NCI-H1694 (cell line): ENCODE measurements at places on chromosomes 7 and 10.
A peak's percentile ranks its signal among the peaks of the same experiment; 100 is the strongest.

DNA sequence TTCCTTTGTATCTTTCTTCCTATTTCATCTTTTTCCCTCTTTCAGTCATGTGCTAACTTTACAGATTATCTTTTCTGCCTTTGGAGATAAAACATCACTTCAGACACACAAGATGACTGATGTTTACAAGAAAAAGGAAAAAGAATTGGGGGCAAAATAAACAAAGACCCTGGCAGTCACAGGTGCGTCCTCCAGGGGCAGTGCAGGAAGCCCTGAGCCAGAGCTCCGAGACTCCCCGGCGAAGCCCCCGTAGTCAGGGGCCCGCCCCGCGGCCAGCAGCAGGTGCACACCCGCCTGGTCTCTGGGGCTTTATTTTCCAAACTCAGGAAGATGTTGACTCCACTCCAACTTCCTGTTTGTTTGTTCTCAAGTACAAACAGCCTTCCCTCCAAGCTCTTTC, 10.2 kb downstream of the STK32C start:
- no peak for DNase-seq

DNA sequence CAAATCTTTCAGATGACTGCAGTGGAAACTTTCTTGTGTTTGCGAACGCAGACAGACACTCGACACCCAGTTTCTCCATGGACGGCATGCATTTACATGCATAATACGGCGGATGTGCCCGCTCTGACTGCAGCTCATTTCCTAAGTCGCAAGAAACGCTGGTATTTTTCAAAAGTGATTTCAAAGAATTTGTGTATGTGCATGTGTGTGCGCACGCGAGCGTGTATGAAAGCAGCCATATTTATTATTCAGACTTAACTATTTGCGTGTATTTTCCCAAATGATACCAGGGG, 436.5 kb upstream of the MGMT start:
- no peak for DNase-seq

DNA sequence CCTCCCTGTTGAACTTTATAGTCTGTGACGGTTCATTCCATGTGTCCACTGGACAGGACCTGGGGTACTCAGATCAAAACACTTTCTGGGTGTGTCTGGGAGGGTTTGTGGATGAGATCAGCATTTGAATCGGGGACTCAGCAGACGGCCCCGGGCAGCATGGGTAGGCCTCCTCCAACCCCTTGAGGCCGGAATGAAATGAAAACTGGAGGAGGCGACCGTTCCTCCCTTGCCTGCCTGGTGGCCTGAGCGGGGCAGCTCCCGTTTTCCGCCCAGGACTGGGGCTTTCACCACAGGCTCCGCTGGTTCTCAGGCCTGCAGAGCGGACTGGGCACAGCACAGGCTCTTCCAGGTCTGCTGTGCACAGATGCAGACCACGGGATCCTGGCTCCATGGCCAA, 247.7 kb downstream of the MAD1L1 start:
- DNase-seq: no peak

- DNase-seq: no peak
These were observed 61.8 kb upstream of the DRGX start for GRCh38 chr10:49457686-49458085.

- DNase-seq: no peak
These were observed 293.4 kb upstream of the DKK1 start for GRCh38 chr10:52020702-52021101.

DNA sequence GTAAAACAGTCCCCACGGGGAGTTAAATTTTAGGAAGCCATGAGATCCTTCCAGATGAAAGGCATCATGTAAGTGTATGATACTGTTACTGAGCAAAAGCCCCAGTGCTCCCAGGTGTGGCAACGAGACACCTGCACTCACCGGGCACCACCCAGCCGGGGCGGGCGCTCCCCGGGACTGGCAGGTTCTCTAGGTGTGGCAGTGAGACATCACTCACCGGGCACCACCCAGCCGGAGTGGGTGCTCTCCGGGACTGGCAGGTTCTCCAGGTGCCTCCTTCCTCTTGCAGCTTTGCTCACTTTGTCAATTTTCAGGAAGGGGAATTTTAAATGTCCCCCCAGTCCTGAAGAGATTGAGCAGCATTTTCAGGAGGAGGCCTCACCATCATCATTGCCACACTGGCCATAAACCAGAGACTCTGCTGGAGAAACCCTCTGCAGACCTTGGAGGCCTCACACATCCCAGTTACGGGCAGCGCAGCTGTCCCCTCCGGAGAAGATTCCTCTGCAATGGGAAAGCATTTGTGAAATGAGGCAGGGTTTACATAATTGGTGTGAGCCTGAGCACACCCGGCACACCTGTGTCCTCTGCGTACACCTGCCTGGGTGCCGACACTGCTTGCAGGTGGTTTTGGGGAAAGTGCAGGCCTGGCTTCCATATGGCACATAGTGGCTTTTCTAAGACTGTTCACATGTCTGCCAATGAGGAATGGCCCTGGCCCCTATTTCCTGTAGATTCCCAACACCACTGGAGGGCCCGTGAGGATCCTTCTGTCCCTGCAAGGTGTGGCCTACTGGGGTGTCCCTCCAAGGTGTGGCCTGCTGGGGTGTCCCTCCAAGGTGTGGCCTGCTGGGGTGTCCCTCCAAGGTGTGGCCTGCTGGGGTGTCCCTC, 191.4 kb downstream of the EBF3 start:
- DNase-seq: no peak

DNA sequence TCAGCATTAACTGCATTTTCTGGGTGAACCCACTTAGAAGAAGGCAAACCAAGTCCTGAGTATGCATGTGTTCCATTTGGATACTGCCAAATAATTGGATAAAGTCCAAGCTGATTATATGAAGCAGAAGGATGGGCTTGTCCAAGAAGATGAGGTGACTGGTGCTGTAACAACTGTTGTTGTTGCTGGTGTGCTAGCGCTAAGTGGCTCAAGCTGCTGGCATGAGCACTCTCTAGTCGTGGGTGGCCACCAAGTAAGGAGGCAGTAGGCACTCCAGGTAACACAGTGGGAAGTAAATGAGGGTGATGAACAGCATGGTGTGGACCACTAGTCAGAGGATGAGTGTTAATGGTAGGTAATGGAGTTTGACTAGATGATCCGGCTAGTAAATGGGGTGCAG, 80.4 kb downstream of the NRBF2 start:
- DNase-seq: peak; percentile 32

DNA sequence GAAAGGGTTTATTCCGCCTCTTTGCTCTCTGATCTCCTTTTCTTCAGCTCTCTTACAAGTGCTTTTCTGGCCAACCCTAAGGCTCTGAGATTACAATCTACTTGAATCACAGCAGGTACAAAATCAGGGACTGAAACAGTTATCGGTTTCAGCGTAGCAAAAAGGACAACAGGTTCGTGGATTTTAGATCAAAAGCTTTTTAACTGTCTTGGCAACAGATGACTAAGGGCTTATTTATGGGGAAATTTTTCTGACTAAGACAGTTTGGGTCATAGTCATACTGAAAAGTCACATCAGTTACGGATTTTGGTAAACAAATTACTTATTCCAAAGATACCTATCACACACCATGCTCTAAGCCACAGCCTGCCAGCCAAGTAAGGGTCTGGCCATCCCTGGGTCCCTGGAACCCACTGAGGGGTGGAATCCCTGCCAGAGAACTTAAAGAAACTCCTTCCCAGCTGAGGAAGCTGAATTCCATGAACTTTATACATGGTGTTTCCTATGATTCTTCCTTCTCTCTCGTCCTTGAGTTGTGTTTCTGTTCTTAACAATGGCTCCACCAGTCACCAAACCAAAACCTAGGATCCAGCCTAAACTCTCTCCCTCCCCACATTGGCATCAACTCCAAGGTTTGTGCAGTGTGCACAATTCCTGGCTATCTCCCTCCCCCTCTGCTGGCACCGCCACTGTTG, 169.3 kb downstream of the FAM107B start:
- no peak for DNase-seq

DNA sequence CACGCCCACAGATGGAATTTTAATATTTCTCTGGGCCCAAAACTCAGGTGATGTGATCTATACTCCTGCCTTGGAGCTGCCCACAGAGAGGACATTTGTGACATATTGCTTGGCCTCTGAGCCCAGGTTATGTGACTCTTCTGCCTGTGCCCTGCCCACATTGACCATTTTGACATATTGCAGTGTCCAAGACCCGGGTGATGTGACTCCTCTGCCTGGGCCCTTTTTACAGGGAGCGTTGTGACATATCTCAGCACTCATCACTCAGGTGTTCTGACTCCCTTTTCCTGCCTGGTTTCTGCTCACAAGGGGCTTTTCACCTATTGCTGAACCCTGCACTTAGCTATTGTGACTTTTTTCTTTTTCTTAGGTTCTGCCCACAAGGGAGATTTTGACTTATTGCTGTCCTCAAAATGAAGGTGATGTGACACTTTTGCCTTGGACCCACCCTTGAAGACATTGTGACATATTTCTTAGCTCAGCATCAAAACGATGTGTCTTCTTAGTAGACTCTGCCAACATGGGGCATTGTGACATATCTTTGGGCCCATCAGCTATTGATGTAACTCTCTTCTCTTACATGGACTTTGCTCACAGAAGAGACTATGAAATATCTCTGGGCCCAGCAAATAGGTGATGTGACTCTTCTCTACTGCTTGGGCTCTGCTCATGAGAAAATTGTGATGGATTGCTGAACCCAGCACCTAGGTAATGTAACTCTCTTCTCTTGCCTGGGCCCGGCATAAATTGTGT, 11.0 kb upstream of the ZNF107 start:
- DNase-seq: no peak

DNA sequence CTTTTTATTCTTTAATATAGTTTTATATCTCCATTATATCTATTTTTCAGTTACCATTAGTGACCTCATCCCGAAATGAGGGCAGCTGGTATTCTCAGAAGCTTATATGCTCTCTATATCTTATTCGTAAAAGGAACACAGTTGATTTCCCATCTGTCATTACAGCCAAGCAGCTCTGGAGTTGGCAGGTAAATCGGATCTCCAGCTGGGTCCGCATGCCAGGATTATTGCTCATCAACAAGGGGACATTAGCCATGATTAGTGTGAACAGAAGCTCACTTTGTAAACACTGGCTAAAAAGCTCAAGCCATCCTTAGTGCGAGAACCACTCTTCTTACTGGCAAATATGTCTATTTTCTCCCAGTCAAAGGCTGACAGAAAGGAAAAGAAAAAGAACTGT, 180.3 kb downstream of the NPSR1 start:
- peak; percentile 69 for DNase-seq

GRCh38 chr7:149147072-149147751, at the start of gene ZNF398:
TSS of gene ZNF398 (plus strand) at chr7:149147453. CDS start at chr7:149147743, 290 bp downstream.
- DNase-seq: no peak

DNA sequence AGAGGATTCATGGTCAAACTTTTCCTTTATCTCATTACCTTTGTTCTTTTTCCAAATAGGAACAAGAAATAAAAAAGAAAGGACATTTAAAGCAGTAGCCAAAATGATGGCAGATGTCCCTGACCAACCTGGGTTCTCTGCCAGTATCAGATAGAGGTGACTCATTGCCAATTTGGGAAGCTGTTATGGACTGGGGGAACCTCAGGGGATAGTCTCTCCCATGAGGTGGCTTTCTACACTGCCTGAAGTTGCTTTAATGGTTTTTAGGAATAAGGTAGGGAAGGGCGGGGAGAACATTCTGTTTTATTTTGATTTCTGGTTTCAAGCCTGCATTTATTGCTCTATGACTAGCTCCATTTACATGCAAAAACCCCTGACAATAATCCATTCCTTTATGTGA, 457.9 kb upstream of the TPK1 start:
- peak; percentile 39 for DNase-seq

DNA sequence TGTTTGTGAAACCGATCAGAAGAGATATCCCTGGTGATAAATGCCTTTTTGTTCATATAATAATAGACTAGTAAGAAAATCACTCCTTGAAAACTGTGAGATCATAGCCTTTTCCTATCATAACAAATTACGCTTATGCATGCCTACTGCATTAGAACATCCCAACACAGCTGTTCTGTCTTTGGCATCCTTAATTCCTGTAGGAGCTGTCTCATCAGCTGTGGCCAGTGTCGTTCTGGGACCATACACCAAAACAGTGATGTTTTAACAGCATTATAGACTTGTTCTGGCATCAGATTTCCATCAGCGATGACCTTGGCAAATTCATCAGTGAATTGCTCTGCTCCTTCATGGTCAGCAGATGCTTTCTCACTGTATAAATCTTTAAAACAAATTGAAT, 423.6 kb upstream of the LRGUK start:
- DNase-seq: no peak

DNA sequence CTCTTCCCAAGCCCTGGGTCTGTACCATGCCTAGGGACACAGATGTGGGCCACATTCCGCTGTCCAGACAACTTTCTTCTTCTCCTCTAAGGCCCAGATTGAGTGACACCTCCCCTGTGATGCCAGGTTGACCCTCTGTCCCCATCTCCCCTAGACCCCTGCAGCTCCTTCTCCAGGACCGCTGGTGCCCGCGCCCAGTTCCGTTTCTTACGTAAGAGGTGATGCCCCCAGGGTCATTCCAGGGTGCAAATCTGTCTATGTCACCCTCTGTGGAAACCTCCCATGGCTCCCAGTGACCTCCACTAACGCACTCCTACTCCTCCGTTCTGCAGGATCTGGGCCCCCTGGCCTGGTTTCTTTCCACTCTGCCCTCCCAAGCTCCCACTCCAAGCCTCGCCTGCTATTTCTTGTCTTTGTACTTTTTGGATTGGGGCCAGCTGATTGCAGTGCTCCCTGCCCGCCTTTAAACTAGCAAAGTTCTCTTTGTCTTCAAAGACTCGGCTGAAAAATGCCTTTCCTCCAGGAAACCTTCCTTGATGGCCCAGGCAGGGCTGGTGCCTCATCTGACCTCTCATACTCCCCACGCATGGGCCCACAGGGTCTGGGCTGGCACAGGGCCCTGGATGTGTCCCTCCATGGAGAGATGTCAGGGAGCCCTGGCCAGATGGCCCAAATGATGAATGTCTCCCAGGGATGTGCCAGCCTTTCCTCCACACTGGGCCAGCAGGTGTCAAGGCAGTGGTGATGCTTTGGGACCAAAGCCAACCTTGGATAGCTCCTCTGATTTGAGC, 21.3 kb upstream of the ELN start:
- no peak for DNase-seq

DNA sequence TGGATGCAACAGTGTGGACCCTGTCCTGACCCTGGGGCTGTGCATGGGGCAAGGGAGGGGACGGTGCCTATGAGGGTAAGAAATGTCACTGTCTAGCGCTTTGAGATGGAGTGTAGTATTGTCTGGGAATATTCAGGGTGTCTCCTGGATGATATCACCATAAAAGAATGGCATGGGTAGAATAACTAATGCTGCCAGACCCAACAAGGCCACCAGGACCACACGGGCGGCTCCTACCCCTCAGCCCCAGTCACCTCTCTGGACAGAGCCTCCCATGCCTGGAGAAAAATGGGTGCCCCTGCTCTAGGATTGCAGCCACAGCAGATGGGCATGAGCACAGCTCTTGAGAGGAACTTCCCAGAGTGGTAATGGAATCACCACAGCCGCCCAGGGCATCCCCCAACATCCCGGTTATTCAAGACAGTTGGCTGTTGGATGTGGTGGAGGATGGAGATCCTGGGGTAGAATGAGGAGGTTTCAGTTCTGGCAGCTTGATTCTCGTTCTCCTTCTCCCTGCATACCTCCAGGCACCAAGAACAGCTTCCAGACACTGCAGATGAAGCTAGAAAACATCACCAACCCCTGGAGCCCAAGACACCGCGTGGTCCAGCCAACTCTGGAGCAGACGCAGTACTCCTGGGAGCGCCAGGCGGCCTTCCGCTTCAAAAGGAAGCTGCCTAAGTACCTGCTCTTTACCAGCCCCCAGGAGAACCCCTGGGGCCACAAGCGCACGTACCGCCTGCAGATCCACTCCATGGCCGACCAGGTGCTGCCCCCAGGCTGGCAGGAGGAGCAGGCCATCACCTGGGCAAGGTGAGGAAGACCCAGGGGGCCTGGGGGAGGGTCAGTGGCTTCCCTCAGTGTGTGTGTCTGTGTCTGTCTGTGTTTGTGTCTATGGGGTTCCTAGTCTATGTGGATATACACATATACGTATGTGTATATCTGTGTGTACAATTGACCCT, 6.2 kb downstream of the AOC1 start:
- DNase-seq: no peak
